ENCODE measurements at places on chromosomes 3 and 15.

DNA sequence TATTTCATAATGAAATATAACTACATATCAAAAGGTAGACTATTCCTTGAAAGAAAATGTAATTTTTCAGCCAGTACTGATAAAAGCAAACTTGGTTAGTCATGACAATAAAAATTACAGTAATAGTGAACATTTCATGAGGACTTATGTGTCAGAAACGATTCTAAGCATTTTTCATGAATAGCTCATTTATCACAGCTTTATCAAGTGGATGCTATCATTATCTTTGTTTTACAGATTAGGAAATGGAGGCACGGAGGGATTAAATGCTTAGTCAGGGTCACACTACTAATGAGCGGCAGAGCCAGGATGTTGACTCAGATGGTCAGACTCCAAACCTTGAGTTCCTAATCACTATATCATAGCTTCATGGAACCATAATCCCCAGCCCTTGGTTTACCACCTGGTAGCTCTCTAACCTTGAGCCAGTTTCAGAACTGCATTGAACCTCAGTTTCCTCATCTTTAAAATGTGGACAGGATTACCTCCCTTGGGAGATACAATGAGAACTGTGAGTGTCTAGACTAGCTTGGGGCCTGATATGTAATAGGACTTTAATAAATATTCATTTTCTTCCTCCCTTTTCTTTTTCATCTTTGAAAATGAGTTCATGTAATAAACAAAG is 85.4 kb downstream of the TNIK start:
- peak; percentile 29 for DNase-seq

- peak; percentile 56 for DNase-seq
Observed at GRCh38 chr15:75107908-75108838, 84.8 kb downstream of the PPCDC start.

DNA sequence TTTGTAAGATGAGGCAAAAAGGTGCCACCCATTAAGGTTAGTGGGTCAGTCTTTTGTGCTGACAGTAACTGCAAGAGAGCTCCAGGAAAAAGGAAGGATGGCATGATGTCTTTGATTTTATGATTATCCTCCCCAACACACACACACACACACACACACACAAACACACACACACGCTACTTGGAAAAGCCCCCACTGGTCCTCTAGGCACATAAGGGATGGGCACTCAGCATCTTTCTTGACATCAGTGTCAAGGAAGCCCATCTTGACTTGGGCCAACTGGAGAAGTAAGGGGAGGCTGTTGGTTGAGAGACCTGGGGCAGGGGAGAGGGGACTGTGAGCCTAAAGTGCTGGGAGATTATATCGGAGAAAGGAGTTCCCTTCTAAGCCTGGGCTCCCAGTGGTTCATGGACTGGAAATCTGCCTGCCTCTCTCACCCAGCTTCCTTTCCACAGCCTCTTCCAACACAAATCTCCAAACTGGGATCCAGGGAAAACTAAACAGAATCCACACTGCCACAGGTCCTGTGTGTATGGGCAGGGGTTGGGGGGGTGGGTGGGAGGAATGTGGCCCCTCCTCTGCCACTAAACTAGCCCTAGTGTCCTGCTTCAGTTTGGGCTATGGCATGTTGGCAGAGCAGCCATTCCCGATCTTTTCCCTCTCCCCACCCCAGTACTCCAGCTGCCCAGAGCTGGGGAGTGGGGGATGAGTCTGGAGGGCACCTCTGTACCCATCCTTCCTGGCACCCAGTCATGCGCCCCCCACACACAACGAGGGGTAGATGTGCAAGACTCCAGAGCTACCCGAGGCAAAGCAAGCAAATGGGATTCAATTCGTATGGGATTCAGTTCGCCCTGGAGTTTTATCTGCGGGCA is 1.6 kb downstream of the AMOTL2 start:
- no peak for DNase-seq

DNA sequence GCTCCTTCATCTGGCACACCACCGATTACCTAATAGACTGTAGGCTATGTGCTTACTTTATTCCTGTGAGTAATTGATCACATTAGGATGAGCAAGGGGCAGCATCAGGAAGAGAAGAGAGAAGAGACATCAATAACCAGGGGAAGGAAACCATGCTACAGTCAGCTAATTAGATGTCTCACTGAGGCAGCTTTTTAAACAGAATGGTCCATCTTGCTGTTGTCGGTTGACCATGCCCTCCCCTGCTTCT is 278.4 kb downstream of the RPLP1 start:
- no peak for DNase-seq

DNA sequence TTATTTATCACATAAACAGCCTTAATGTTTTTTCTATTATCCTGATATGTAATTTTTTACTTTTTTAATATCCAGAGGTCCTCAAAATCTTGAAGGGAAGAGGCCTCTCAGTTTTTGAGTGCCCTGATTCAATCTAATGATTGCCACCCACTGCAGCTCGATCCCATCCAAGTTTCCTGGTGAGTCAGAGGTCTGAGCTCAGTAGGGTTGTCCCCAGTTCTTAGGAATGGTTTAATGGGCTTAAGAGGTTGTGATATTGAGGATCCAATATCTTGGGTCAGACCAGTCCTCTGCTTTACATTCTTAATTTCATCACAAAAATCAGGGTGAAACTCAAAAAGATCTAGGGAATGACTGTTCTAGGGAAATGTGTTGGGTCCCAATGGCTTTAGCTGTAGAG is 238.5 kb downstream of the NSUN3 start:
- no peak for DNase-seq

GRCh38 chr3:190586631-190587011 is 72.7 kb downstream of the IL1RAP start:
- peak; percentile 52 for DNase-seq

DNA sequence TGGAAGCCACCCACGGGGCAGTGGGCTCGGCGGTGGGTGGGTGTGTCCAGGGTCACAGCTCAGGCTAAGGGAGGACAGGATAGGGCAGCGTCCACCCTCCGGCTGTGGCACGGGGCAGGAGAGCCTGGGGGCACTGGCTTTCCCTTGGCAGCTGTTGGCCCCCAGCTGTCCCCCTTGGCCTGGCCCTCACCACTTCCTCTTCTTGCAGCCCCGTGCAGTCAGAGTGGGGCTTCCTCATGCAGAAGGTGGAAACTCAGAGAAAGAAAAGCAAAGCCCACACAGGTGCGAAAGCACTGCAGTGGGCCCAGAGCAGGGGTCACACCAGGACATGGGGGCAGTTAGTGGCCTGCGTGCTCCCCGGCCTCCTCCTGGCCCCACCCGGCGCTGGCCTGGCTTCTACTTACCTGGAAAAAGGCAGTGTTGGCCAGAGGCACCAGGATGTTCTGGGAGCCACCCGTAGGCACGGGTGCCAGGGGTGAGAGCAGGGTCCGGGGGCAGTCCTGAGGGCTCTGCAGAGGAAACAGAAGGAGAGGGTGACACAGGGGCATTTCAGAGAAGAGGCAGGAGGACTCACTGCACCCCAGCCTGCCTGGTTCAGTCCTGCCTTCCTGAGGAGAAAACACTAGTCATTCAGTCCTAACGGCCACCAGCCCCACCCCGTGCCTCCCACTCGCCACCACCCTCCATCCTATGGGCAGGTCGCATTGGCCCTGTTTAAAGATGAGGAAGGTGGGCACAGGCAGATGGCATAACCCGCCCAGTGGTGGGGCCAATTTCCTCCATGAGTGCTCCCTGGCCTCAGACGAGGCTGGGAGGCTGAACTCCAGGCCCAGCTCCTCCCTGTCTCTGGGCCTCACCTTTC is 28.3 kb downstream of the PLXND1 start:
- no peak for DNase-seq

DNA sequence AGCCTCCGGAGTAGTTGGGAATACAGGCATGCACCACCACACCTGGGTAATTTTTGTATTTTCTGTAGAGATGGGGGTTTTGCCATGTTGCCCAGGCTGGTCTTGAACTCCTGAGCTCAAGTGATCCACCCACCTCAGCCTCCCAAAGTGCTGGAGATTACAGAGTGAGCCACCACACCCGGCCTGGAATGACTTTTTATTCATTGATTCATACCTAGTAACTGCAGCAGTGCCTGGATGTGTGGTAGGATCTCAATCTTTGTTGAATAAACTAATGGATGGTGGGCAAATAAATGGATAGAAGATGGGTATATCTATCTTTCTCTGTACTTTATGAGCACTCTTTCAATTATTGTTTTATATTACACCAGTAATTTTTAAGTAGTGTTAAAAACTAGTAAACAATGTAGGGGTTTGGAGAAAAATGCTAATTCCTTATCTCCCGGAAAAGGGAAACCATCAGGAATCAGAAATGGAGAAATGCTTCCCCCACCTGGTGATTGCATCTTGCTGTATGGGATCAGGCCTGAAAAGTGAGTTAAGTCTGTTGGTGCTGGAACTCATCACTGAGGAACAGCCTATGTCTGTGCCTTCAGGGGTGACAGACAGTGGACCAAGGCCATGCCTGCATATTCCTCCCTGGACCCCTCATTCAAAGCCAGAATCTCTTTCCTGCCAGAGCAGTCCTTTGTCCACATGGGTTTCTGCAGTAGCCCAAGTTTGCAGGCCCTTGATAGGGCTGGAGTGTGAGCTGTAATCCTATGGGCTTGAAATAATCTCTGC is 161.0 kb upstream of the CTDSPL start:
- no peak for DNase-seq

GRCh38 chr3:59472541-59472940 is 422.7 kb upstream of the CFAP20DC start:
- no peak for DNase-seq
